ENCODE measurements at places on chromosomes 4 and X.
A peak's percentile ranks its signal among the peaks of the same experiment; 100 is the strongest.

DNA sequence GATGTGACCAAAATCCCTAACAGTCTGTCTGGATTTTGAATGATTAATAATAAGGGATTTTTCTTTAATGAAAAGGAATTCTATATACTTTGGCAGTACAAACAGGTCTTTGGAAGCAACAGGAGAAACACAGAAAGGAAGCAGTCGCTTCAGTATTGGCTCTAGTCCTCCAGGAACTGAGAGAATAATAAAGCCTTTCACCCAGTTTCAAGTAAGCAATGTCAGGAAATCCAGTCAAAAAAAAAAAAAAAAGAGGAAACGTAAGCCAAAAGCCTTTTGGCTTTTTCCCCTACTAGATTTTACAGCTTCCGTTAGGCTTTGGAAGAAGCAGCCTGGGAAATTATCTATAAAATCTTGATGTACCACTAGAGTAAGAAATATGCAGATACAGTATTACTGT is 61.7 kb upstream of the HDAC8 start:
- no peak for ATAC-seq

DNA sequence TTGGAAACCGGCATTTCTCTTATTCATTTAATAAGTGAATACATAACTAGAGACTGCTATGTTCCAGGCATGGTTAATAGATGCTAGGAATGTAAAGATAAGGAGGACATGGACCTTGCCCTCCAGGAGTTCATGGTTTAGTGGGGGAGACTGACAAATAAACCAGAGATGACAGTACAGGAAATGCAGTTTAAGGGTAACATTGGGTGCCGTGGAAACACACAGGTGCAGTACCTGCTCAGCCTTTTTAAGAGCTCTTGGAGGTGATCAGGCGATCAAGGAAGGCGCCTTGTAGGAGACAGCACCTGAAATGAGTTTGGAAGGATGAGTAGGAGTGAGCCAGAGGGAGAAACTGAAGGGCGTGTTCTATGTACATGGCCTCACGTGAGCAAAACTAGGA is 145.8 kb downstream of the AASDH start:
- ATAC-seq: peak; percentile 34

DNA sequence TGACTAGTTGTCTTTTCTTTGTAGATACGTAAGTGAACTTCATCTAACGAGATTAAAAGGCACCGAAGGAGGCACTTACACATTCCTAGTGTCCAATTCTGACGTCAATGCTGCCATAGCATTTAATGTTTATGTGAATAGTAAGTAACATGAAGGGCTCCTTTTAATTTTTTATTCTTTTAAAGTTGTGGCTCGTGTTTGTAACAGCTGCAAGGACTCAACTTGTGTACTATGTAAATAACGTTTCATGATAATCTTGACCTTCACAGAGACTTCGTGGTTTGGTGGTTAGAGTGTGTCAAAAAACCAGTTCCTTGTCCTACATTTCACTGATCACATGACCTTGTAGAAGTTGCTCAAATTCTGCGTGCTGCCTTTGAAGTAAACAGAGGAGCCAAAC is 51.6 kb downstream of the KIT start:
- no peak for ATAC-seq

DNA sequence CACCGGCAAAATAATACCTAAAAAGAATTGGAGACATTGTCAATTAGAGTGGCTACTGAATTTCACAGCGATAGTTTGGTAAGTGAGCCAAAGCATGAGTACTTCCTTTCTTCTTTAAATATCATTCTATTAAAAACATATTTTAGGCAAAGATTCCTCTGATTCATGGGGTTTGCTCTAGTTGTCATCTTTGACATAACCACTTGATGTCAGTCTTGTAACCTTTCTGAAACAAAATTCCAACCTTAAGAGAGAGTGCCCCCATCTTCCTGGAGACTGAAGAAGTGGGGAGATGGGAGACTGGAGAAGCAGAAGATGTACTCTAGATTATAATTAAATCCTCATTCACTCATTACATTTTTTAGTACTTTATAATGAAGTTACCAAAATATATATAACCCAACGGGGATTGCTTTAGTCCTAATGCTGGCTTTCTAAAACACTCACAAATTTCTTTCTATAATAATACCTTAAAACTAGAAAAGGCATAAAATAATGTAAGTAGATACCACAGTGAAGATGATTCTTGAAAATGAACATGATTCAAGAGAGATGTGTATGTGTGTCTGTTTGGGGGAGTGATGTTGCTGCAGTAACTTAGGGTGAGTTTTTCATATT is 96.4 kb downstream of the EMCN start:
- peak; percentile 91 for ATAC-seq

GRCh38 chrX:23844502-23845138 is 61.6 kb downstream of the SAT1 start:
- ATAC-seq: no peak

GRCh38 chr4:137949746-137950145 is 292.4 kb downstream of the SLC7A11 start:
- no peak for ATAC-seq

- peak; percentile 100 for ATAC-seq
Measured at GRCh38 chr4:101977076-101977475, 186.5 kb downstream of the BANK1 start.

DNA sequence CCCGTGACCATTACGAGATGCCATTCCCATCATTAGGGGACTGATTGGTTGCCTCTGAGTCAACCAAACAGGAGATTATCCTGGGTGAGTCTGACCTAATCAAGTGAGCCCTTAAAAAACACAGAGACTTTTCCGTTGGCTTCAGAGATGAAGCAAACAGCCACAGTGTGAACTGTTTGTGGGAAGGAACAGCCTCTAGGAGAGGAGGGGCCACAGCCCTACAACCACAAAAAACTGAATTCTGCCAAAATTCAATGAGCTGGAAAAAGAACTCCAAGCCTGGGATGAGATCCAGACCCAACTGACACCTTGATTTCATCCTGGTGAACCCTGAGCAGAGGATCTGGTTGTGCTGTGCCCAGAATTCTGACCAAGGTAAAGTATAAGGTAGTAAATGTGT is 31.3 kb upstream of the TBL1X start:
- no peak for ATAC-seq

DNA sequence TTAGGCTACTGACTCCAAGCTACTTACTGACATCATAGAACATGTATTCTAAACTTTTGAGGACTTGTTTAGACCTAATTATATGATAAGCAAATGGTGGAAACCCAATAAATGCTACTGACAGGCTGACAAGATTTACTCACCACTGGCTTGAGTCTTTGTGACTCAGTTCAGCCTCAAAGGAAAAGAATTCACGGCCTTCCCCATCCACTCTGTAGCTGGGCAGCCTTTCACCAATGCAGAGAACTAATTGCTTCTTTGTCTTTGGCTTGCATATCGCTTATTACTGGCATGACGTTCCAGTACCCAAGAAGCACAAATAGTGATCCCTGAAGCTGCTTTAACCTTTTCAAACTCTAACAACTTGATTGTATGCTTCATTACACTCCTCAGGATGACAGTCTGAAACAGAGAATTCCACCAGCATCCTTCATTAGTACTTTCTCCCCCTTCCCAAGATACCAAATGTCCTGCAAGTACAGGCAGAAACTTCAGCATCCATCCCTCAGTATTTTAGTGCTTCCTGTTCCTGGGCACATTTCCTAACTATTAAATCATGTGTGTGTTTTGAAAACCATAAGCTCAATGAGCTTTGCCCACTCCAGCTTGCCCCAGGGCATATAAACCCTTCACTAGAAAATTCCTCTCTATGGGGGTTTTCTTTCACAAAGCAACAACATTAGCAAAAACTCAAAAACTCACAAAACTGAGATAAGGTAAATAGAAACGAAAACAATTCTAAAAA is 298.1 kb upstream of the SLC7A11 start:
- no peak for ATAC-seq

- no peak for ATAC-seq
Measured at GRCh38 chr4:72408568-72408967, 160.5 kb downstream of the ADAMTS3 start.

DNA sequence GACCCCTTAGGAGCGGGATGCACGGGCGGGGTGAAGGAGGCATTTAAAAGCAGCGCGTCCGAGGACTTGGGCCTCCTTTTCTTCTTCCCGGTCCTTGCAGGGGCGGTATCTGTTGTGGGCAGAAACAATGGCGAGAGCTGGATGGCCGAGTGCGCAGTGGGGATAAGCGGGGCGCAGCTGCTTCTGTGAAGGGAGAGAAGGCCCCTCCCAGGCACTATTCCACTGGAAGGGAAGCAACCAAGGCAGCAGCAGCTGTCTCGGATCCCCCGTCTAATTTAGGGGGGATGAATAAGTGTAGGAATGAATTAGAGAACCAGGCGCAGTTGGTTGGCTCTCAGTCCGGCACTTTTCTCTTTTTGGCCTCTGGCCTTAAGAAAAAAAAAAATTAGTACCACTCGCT is 995 bp downstream of the SMARCA5 start:
- peak; percentile 63 for ATAC-seq

- no peak for ATAC-seq
Measured at GRCh38 chr4:10981576-10981975, 297.0 kb upstream of the CLNK start.

GRCh38 chr4:1794809-1795298 is 1.8 kb downstream of the FGFR3 start:
- ATAC-seq: no peak

GRCh38 chr4:53514509-53514908 is 76.8 kb downstream of the LNX1 start:
- ATAC-seq: no peak

GRCh38 chr4:143358923-143359643 is 22.4 kb downstream of the GAB1 start:
- ATAC-seq: peak; percentile 59

GRCh38 chr4:4866124-4866865 is 6.8 kb downstream of the MSX1 start:
- ATAC-seq: peak; percentile 20

DNA sequence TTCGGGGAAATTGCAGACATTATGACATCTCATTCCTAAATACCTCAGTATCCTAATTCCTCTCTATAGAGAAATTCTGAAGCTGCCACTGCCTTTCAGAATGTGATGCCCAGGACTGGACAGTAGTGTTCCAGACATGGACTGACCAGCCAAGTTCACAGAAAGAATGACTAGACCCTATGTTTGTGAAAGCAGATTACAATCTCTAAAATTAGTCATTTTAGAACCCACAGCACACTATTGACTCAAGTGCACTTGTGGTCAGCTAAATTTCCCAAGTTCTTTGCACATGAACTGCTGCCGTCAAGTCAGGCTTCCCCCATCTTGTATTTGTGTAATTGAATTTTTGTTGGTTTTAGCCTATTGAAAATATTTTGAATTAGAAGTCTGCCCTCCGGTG is 81.0 kb upstream of the ESX1 start:
- ATAC-seq: no peak

DNA sequence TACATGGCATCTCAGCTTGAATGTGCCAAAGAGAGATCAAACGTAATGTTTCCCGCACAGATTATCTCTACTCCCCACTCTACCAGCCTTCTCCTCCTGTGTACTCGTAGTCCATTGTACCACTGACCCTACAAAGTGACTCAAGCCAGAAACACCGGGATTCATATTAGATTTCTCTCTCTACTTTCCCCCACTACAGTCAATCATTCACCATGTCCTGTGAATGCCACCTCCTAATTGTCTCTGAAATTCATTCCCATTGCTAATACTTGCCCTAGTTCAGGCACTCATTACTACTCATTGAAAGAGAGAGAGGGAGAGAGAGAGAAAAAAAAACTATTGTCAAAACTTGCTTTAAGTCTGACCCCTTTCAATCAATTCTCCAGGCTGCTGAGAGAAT is 78.2 kb upstream of the LHFPL1 start:
- ATAC-seq: no peak

DNA sequence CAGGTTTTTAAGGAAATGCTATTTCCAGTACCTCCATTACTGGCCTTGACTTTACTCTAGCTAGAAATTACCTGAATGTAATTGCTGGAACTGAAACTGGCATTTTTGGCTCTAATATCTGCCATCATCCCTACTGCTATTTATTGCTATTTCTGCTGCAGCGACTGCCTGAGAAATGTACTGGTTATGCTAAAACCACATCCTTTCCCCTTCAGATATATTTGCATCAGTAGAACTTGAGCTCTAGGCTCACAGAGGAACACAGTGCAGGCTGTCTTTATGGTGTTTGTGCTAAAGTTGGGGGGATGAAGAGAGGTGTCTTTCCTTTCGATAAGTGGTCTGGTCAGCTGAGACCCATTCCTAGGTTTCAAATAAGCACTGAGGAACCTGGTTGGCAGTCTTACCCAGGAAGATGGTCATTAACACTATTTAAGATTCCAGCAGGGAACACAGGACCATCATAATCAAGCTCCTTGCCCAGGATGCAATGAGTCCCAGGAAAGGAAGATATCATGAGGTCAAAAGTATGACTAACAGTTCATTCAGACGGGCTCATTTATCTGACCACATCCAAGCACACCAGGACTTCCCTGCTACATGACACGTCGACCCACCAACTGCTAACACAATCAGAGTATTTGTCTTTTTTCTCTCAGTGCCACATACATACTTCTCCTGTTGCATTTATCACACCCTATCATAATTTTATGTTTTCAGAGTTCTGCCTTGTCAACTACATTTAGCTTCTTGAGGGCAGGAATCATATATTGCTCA is 137.4 kb downstream of the GABRA3 start:
- no peak for ATAC-seq

DNA sequence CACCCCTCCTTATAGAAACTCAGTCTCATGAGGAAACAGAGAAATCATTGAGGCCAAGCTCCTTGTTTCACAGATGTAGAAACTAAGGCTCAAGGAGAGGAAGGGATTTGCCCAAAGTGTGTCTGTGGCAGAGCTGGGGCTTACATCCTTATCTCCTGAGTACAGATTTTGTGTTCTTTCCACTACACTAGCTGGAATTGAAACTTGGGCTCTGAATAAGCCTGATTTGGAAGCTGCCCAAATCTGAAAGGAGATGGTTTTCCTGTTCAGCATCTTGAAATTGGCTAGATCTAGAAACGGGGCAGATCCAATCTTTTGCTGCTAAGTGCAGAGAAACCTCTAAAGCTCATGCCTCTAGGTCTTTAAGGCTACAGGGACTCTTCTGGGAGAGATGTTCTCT is 24.3 kb downstream of the AWAT2 start:
- ATAC-seq: no peak
